ENCODE measurements at places on chromosomes 2 and 18.

GRCh38 chr2:101064868-101065549 lies 62.9 kb downstream of the RPL31 start:
- DNase-seq: no peak

DNA sequence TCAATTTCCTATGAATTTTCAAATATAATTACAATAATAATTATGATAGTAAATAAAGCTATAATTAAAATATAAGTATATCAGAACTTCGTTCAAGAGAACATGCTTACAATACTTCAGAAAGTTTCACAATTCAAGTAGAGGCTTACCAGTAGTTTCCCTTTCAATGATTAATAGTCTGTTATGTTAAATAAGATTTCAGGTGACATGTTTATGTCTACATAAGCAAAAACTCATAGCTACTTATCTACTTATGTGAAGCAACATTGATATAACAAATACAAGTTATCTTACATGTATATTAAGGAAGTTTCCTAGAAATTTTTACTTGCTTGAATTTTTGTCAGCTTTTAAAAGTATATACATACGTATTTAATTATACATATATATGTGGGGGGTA lies 4.5 kb upstream of the COL3A1 start:
- DNase-seq: no peak

- DNase-seq: no peak
Measured at GRCh38 chr2:69667805-69668382, 24.4 kb upstream of the AAK1 start.

DNA sequence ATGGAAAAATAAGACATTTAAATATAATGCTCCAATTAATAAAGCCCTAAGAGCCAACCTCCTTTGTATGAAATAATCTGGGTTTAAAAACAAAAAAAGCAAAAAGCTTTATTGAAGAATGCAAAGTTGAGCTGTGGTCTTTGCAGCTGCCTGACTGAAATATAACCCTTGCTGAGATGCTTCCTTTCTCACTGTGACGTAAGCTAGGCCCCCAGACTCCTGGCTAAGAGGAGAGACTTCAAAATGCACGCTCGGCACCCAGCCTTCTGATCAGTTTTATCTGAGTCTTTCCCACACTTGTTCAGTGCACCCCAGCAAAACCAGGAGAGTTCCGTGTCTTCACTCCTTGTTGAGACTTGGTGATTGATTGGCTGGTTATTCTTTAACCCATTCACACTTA lies 115.3 kb downstream of the BCL11A start:
- no peak for DNase-seq

- DNase-seq: peak; percentile 37
Measured at GRCh38 chr2:26347286-26347865, 787 bp upstream of the ADGRF3 start.

GRCh38 chr2:233422050-233422639 lies 67.9 kb downstream of the DGKD start:
- DNase-seq: no peak

GRCh38 chr2:4416431-4416830 lies 713.1 kb downstream of the DCDC2C start:
- DNase-seq: no peak

GRCh38 chr2:23549821-23550530 lies 165.0 kb downstream of the KLHL29 start:
- no peak for DNase-seq

- no peak for DNase-seq
Measured at GRCh38 chr2:138137949-138138348, 173.7 kb downstream of the HNMT start.

DNA sequence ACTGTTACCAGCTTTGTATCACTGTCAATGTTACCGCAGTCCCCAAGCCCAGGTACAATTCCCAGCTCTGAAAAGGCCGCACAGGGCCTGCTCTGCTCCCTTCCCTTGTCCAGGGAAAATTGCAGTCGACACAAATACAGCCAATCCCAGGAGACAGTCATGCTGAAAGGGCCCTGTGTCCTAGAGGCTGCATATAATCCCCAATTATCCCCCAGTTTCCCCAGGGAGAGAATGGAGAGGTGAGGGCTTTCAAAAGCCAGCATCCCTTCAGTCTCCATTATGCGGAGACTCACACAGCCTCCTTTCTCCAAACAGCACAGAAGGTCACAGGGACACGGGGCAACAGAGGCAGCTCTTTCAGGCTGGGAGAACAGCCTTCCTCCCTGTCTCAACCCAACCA lies 17.1 kb upstream of the CTIF start:
- DNase-seq: no peak

DNA sequence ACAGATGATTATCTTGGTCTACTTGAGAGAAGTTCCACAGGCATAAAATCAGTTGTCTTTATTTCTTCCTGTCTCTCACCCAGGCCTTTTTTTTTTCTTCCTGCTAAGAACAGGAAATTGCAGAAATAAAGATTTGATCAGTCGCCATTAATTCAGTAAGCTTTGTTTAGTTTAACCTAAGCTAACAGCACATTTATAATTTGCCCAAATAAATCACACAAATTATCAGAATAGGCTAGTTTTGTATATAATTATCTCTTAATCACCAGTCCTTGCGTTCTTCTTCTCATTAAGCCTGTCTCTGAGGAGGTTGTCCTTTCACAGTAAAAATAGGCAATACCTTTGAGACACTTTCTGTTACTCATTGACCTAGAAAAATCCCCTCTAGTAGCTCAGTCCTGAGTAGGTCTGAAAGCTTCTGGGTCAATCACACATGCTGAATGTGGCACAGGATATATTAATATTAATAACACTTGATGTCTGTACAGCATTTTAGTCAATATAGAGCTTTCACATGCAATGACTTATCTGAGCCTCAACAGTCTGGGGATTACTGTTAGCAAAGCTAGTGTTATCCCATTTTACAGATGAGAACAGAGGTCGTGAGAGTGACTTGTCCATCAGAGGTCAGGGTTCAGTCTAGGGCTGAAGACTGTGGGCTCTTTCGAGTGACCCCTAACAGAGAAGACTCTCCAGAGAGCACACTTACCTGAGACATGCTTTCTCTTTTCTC lies 11.2 kb upstream of the STK17B start:
- DNase-seq: no peak

- DNase-seq: no peak
Measured at GRCh38 chr2:219001577-219002394, 8.6 kb upstream of the CRYBA2 start.

GRCh38 chr2:223166983-223167650 lies 115.1 kb downstream of the KCNE4 start:
- DNase-seq: no peak

DNA sequence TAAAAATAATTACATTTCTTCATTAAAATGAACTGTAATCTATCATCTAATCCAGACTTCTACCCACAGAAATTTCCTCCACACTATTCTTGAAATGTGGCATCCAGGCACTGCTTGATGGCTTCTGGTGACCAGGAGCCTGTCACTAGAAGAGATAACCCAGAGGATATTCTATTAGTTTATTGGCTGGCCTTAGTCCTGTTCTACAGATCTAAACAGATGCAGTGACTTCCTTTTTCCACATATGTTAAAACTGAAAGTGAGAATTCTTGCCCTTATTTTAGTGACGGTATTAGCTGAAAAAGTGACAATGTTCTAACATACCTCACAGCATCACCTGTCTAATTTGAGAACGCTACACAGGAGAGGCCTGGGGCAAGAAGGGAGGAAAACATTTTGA lies 775.4 kb downstream of the TSN start:
- DNase-seq: no peak

DNA sequence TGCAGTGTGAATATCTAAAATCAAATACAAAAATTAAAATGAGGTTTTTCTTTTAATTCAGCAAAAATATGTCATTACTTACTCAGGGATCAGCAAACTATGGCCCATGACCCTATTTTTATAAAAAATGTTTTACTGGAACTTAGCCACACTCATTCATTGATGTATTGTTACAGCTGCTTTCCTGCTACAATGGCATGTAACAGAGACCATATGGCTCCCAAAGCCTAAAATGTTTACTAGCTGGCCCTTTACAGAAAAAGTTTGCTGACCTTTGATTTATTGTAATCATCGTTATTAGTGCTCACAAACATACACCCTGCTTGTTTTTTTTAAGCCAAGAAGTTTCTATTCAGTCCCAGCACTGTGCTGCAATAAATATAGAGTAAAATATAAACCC lies 120.3 kb downstream of the PLA2R1 start:
- no peak for DNase-seq

GRCh38 chr2:120255986-120256650 lies 3.5 kb downstream of the RALB start:
- no peak for DNase-seq

DNA sequence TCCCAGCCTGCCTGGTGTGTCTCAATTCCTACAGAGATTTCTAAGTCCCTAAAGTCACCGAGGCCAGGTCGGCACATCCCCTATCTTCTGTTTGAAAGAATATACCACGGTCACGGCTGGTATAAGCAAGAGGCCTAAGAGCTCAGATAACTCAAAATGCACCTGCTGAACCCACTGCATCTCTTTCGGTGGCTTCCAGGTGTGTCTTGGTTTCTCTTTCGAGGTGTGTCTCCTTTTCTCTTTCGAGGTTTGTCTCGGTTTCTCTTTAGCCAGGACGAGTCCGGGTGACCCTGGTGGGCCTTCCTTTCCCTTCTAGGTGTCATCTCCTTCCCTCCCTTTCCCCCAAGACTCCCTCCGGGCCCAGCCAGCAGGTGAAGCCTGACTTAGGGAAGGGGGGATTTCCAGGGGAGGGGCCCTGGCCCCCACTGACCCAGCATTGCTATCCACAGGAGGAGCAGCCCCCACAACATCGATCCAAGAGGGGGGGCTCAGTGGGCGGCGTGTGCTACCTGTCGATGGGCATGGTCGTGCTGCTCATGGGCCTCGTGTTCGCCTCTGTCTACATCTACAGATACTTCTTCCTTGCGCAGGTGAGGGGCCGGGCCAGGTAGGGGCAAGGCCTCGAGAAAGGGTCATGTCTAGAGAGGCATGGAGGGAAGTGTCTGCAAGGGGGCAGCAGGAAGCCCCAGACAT lies 8.4 kb downstream of the ITM2C start:
- DNase-seq: no peak

DNA sequence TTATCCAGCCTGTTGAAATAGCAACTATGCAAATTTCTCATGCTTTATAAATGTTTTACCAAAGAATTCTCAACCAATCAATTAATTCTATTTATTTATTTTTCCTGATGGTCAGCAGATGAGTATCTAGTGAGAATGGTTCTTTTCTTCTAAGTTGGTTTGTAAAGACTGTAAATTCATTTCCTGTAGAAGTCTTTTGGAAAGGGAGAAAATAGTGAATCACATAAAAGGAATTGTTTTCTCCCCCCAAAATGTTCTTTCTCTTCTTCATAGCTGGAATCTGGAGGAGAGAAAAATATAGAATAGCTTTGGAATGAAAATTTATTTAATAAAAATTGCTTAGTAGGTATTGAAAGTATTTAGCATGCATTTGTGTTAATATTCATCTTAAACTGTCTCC lies 836.1 kb upstream of the ZEB2 start:
- no peak for DNase-seq

DNA sequence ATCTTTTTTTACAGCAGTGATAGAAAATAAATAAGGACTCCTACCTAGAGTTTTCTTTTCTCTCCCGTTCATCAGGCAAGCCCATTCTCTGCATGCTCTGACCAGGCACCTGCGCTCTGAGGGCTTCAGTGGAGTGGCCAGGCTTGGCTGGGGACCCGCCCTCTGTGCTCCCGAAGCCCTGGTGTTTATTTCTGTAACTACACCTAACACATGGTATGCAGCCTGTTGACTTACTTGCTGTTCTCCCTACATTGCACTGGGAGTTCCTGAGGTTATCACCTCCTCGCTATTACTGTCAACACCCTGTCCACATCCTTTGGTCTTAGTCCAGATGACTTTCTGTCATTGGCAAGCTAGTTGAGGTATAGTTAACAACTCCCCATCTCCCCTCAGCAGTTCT lies 317.7 kb downstream of the LPIN1 start:
- DNase-seq: no peak
